ENCODE measurements at places on chromosomes 3 and 15. TPM values are rescaled to one million over a fixed set of nuclear protein-coding genes. Genes with fewer than 3 reads are reported as not detected.

The FANCD2OS gene
- not detected for total RNA-seq

The UCN2 gene
- total RNA-seq = 0.68 TPM

The NRG4 gene
- total RNA-seq = not detected

The CMTM7 gene
- 23.9 TPM for total RNA-seq

The GOLGA8T gene
- 0.53 TPM for total RNA-seq

The ZNF620 gene
- 27.1 TPM for total RNA-seq

The UQCRC1 gene
- 285 TPM for total RNA-seq

The SNX33 gene
- 17.7 TPM for total RNA-seq

DNA sequence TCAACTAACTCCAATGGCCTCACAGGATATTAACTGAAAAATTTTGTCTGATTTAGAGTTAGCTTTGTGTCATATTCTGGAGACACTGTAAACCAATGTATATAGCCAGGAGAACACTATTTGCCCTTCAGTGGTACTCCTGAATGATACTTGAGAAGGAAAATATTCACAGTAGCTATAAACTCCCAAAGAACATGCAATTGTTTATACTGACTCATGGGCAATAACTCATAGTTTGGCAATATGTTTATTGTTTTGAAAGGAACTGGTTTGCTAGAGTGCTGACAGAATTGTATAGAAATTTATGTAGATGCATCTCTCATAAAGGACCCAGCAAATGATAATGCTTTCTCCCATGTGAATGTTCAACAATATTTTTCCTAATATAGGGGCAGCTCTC, 537.6 kb downstream of the PLOD2 start:
- H3K27me3 ChIP-seq = no peaks in the 10 kb centered on the region
- H3K36me3 ChIP-seq = no peaks in the 10 kb centered on the region
- no peak overlapping the region for H3K4me3 ChIP-seq

DNA sequence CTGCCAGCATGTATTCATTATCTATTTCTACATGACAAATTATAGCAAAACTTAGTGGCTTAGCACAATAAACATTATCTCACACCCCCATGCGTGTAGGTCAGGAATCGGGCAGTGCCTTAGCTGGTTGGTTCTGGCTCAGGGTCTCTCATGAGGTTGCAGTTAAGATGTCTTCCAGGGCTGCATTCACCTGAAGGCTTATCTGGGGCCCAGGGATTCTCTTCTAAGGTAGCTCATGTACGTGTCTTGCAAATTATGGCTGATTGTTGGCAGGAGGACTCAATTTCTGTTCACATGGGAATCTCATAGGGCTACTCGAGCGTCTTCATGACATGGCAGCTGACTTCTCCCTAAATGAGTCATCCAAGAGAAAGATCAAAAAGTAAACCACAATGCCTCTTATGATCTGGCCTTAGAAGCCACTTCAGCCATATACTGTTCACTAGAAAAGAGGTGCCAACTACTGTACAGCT, 42.9 kb upstream of the TSC22D2 start:
- no peak overlapping the region for H3K4me3 ChIP-seq
- no peak overlapping the region for H3K27ac ChIP-seq
- DNase-seq = no peak
- H3K27me3 ChIP-seq = no peaks in the 10 kb centered on the region
- H3K36me3 ChIP-seq = no peaks in the 10 kb centered on the region

DNA sequence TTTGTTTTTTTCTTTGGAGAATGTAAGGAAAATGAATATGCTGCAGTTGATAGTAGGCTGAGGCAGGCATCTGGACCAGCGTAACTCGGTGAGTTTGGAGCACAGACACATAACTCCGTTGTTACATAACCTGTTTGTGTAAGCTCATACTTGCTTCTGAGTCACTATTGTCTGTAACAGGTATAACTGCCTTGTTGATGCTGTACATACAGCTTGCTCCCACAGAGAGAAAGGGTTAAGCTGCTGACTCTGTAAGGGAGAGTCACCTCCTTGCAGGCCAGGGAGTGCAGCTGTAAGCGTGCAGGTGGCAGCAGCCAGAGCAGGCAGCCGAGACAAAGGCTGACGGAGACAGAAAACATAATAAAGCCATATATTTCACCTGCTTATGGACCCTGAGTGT, 20.4 kb downstream of the RETNLB start:
- DNase-seq = no peak
- H3K4me1 ChIP-seq = no peaks in the 10 kb centered on the region
- no peaks in the 10 kb centered on the region for H3K27me3 ChIP-seq
- H3K27ac ChIP-seq = no peak overlapping the region
- H3K36me3 ChIP-seq = no peaks in the 10 kb centered on the region
- no peak overlapping the region for H3K4me3 ChIP-seq

- H3K27me3 ChIP-seq = no peaks in the 10 kb centered on the region
- H3K36me3 ChIP-seq = peaks cover 1% of the 10 kb centered on the region
- no peak overlapping the region for H3K27ac ChIP-seq
Measured at GRCh38 chr3:37980462-37981347, 9.9 kb upstream of the VILL start.

DNA sequence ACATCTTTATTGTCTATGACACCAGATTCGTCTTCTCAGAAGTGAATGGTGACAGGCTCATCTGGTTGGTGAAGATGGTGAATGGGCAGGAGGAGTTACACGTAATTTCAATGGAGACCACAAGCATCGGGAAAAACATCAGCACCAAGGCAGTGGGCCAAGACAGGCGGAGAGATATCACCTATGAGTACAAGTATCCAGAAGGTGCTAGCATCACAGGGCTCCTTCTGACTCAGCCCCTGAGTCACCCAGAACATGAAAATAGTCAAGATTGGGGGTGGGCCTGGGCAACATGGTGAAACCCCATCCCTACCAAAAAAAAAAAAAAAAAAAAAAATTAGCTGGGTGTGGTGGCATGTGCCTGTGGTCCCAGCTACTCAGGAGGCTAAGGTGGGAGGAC, 32.6 kb downstream of the TGM4 start:
- no peaks in the 10 kb centered on the region for H3K27me3 ChIP-seq
- H3K4me3 ChIP-seq = no peak overlapping the region
- no peak overlapping the region for H3K27ac ChIP-seq
- no peaks in the 10 kb centered on the region for H3K36me3 ChIP-seq
- DNase-seq = no peak
- no peaks in the 10 kb centered on the region for H3K4me1 ChIP-seq

DNA sequence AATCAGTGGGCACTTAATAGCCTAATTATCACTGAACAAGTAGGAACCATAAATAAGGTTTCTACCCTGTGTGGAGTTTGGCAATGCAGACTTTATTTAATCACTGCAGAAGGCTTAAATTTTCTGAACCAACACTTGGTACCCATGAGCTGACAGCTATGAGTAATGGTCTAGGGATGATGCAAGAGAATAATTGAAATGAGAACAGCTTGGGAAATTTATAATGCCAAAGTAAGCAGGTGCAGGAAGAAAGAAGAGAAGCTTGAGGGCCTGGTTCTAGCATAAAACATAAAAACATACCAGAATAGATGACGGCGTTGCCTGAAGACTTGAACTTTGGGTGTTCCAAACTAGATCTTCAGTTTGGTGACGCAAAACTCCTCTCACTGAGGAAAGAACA, 67.0 kb downstream of the IMPG2 start:
- H3K36me3 ChIP-seq = no peaks in the 10 kb centered on the region
- H3K4me3 ChIP-seq = no peak overlapping the region
- no peak for DNase-seq
- H3K27ac ChIP-seq = no peak overlapping the region
- no peaks in the 10 kb centered on the region for H3K27me3 ChIP-seq

DNA sequence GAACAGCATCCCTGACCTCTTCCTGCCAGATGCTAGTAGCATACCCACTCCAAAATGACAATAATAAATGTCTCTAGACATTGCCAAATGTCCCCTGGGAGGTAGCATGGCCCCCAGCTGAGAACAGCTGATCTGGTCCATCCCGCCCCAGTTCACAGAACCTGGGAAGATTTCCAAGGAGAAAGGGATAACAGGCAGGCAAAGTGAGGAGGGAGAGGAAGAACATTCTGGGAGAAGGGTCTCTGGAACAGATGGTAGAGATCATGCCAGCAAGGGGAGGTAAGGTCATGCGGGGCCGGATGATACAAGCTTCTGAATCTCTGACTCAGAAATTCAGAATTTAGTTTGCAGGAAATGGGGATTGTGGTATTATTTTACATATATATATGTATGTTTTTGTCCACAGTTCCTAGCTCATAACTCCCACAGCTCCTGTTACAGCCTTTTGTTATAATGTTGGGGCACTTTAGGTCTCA, 192.7 kb downstream of the SUCLG2 start:
- H3K27ac ChIP-seq = no peak overlapping the region
- DNase-seq = no peak

GRCh38 chr15:64379216-64379960, 1.9 kb downstream of the PCLAF start:
- peaks cover 15% of the 10 kb centered on the region for H3K36me3 ChIP-seq
- H3K4me3 ChIP-seq = peak overlapping the region; percentile 95
- H3K27ac ChIP-seq = no peak overlapping the region
- no peak for DNase-seq

DNA sequence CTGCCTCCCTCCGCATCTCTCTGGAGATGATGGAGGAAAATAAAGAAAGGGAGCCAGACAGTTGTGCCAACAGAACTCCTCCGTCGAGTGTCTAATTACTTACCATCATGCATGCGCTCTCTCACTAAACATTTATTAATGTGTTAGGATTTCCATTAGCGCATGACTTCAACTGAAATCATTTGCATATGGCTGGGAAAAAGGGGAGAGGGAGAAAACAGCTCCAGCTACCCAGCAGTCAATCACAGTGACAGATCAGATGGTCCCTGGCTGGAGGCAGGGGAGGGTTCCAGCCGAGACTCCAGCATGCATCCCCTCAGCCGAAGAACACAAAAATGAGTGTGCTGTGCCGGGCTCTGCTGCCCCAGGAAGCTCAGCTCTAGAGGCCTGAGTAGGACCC, 6.8 kb upstream of the RHO start:
- DNase-seq = no peak
- no peak overlapping the region for H3K27ac ChIP-seq
- H3K4me1 ChIP-seq = no peaks in the 10 kb centered on the region
- no peak overlapping the region for H3K4me3 ChIP-seq
- H3K36me3 ChIP-seq = peaks cover 7% of the 10 kb centered on the region

DNA sequence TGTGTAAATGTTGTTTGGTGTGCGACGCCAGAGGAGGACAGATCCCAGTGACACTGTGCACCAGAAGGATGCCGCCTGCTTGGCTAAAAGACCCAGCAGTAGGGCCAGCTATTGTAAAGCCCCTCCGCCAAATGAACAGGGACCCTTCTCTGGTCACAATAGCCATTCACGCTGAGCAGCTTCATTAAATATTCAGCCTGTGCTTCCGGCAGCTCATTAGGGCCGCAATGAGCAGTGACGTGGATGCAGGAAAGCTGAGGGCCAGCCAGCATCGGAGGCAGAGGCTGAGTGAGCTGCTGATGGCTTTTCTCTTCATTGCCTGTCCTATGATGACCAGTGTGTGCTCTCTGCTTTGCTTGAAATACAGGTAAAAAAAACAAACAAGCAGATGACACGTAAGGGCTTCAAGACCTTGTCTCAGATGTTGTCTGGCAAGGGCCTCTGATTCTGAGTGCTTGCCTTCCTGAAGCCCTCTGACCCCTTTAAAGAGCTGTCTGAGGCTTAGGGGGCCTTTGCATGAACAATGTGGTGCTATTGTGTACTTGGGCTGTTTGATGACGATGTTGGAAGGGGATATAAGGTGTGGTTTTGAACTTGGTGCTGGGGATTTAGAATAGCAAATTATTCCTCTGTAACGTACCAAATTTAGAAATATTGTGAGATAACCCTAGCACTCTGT, 130.4 kb downstream of the FEZF2 start:
- peaks cover 8% of the 10 kb centered on the region for H3K4me1 ChIP-seq
- peak overlapping the region; percentile 28 for H3K4me3 ChIP-seq
- DNase-seq = peak; percentile 37
- peaks cover 5% of the 10 kb centered on the region for H3K36me3 ChIP-seq

GRCh38 chr3:53168175-53168923, 7.3 kb downstream of the PRKCD start:
- peaks cover 8% of the 10 kb centered on the region for H3K4me1 ChIP-seq
- H3K36me3 ChIP-seq = no peaks in the 10 kb centered on the region
- peak overlapping the region; percentile 14 for H3K4me3 ChIP-seq

- no peak overlapping the region for H3K27ac ChIP-seq
- no peaks in the 10 kb centered on the region for H3K4me1 ChIP-seq
- peaks cover 29% of the 10 kb centered on the region for H3K36me3 ChIP-seq
- H3K27me3 ChIP-seq = no peaks in the 10 kb centered on the region
- peak; percentile 56 for DNase-seq
- H3K4me3 ChIP-seq = no peak overlapping the region
Measured at GRCh38 chr3:163939926-163940325, 1138.4 kb downstream of the SI start.

GRCh38 chr3:118348169-118348557, 686.5 kb downstream of the IGSF11 start:
- H3K27ac ChIP-seq = no peak overlapping the region
- H3K4me3 ChIP-seq = no peak overlapping the region
- no peaks in the 10 kb centered on the region for H3K27me3 ChIP-seq
- peaks cover 15% of the 10 kb centered on the region for H3K36me3 ChIP-seq
- DNase-seq = no peak

- no peak overlapping the region for H3K27ac ChIP-seq
- H3K27me3 ChIP-seq = peaks cover 14% of the 10 kb centered on the region
- H3K4me3 ChIP-seq = peak overlapping the region; percentile 75
- H3K36me3 ChIP-seq = no peaks in the 10 kb centered on the region
- H3K4me1 ChIP-seq = no peaks in the 10 kb centered on the region
- DNase-seq = no peak
Measured at GRCh38 chr15:100341239-100341749, 481 bp downstream of the ADAMTS17 start.

DNA sequence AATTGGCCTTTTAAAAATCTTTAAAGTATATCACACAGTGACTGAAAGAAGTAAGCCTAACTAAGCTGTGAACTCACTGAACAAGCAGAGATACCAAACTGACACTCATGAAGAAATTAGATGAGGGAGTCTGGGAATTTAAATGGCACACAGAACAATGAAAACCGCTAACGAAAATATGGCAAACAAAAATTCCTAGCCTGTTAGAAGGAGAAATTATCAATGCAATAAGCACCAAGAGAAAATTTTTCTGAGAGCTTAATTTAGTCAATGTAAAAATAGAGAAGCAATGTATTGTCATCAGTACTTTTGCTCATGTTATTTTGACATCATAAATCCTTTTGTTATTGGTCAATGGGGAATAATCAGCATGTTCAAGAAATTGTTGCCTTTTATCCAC, 291.1 kb upstream of the PDZRN3 start:
- no peaks in the 10 kb centered on the region for H3K27me3 ChIP-seq
- H3K27ac ChIP-seq = no peak overlapping the region
- no peak for DNase-seq
- H3K4me3 ChIP-seq = no peak overlapping the region

GRCh38 chr15:98684995-98685525, 36.7 kb downstream of the IGF1R start:
- no peak overlapping the region for H3K27ac ChIP-seq
- peaks cover 28% of the 10 kb centered on the region for H3K4me1 ChIP-seq

GRCh38 chr3:70315021-70315420, 2.6 kb upstream of the MDFIC2 start:
- no peak for DNase-seq
- no peaks in the 10 kb centered on the region for H3K4me1 ChIP-seq
- no peaks in the 10 kb centered on the region for H3K27me3 ChIP-seq
- no peak overlapping the region for H3K4me3 ChIP-seq
- H3K36me3 ChIP-seq = no peaks in the 10 kb centered on the region

- H3K36me3 ChIP-seq = no peaks in the 10 kb centered on the region
- no peak overlapping the region for H3K4me3 ChIP-seq
- H3K4me1 ChIP-seq = no peaks in the 10 kb centered on the region
- no peak for DNase-seq
- no peaks in the 10 kb centered on the region for H3K27me3 ChIP-seq
Measured at GRCh38 chr3:179108086-179108485, 36.5 kb upstream of the ZMAT3 start.
